ENCODE measurements at places on chromosomes 7 and 10.

- DNase-seq, result no peak
Measured at GRCh38 chr7:4066626-4067475, 615.2 kb upstream of the FOXK1 start.

- DNase-seq, result no peak
Measured at GRCh38 chr10:36171953-36172940, 530.2 kb upstream of the FZD8 start.

DNA sequence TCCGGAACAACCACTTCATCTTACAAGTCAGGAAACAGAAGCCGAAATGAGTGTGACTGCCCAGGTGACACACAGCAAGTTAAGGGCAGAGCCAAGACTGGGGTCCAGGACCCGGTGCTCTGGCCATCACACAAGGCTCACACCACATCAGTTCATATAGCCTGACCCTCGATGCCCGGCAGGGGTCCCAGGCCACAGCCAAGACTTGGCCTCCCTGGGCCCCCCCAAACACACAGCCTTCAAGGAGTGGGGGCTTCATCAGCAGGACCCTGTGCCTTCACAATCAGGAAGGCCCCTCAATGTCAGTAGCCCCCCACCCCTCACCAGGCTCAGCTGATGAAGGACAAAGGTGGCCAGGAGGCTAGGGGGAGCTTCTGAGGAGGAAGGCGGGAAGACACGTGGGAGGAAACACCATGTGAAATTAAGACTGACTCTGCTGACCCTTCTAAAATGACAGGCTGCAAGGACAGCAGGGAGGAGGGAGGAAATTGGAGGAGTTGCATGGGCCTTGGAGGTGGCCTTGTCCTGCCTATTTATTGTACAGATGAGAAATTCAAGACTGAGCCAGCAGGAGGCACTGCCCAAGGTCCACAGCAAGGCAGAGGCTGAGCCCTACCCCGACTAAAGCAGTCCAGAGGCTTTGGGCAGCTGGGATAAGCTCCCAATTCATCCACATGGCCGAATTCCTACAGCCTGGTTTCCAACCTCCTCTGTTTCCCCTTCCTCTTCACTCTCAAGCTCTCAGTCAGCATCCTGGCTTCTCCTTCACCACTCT, 216.1 kb upstream of the ZMIZ1 start:
- no peak for DNase-seq

DNA sequence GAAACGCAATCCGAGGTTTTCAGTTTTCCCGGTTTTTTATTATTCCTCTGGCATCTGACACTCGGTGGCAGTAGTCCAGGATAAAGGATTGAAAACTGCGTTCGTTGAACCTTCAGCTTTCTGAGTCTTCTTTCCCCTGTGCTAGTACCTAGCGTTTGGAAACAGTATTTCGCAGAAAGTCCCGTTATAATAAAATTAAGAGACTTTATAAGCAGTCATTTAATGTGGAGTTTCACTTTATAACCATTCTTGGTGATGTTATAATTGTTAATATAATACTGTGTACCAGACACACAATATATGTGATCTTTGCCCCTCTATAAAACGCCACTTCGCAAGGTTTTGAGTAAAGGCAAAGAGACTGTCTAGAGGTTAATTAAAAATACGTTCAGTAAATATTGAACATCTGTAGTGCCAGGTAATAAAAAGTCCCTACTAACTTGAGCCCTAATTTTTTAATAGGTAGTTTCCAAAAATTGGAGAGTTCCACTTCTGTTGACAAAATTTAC, 874 bp downstream of the CISD1 start:
- DNase-seq, result no peak

GRCh38 chr7:46586406-46586805, 665.3 kb upstream of the IGFBP3 start:
- DNase-seq, result no peak

- DNase-seq, result peak; percentile 91
Measured at GRCh38 chr10:101012525-101013364, 13.1 kb downstream of the LZTS2 start.

DNA sequence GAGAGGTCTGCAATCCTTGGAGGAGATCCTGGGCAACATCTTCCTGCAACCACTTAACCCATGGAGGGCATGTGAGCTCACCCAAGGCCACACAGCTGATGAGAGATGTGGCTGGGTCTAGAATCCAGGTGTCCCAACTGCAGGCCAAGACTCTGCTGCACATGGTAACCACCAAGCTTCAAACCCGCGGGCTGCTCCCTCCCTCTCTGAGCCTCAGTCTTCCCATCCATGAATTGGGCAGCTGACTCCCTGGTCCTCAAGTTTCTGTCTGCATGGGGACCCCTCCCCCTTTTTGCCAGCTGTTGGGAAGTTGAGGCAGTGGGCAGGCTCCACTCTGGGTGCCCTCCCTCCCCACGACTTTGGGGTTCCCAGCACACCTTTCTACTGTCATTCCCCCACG, 20.9 kb upstream of the INMT start:
- DNase-seq, result no peak

DNA sequence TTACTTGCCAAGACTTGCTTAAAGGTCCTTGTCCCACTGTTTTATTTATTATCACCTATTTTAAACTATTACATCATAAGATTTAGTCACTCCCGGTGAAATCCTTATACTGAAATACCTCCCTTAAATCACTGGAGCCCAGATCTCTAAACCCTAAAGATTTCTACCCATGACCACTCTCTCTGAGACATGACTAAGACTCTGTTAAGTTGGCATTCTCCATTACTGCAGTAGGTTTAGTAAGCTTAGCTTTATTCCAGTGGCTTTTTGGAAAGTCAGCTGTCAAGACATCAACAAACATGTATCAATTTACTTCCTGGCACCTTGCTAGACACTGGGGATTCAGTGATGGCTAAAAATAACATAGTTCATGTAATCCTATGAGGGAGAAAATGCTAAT, 874.2 kb downstream of the KCNMA1 start:
- DNase-seq, result no peak

DNA sequence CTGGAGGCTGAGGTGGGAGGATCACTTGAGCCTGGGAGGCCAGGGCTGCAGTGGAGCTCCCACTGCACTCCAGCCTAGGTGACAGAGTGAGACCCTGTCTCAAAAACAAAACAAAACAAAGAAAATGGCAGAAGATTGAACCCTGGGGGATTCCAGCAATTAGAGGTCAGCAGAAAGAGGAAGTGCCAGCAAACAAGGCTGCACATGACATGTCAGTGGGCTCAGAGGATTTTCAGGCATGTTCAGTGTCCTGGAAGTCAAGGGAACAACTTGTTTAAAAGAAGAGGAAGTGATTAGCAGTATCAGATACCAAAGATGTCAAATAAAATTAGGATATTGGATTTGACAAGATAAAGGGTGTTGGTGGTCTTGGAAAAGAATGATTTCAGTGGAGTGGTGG, 32.3 kb downstream of the RAB18 start:
- DNase-seq, result no peak
